Skeletal muscle tissue (tissue), 5 donors: ENCODE measurements at places on chromosomes 13 and 19. TPM values are rescaled to one million over a fixed set of nuclear protein-coding genes. Genes with fewer than 3 reads are reported as not detected.

CYP4F11 gene
- not detected for total RNA-seq

OR1M1 gene
- not detected for total RNA-seq

HIPK4 gene
- not detected for total RNA-seq

DMRTC2 gene
- total RNA-seq = not detected

KRTDAP gene
- total RNA-seq = not detected

SIX5 gene
- 8.4 TPM for total RNA-seq

ZNF850 gene
- 3.7 TPM for total RNA-seq

CLDND2 gene
- total RNA-seq = not detected

SELENOV gene
- total RNA-seq = not detected

AMH gene
- 0.52 TPM for total RNA-seq

FFAR1 gene
- total RNA-seq = not detected

AZU1 gene
- total RNA-seq = 2.6 TPM

TSKS gene
- under 0.01 TPM for total RNA-seq

FFAR2 gene
- 1.0 TPM for total RNA-seq

USPL1 gene
- 16.2 TPM for total RNA-seq

STAP2 gene
- 5.2 TPM for total RNA-seq

DENND1C gene
- total RNA-seq = not detected

CLEC4M gene
- total RNA-seq = not detected

PRKCG gene
- total RNA-seq = not detected

NALCN gene
- 1.0 TPM for total RNA-seq

CGB2 gene
- not detected for total RNA-seq

TTYH1 gene
- 1.0 TPM for total RNA-seq

MUC16 gene
- not detected for total RNA-seq

NAPSA gene
- not detected for total RNA-seq

TMEM221 gene
- 0.52 TPM for total RNA-seq

HCST gene
- 1.6 TPM for total RNA-seq

PSG2 gene
- not detected for total RNA-seq
